ENCODE measurements at places on chromosomes 5 and 9. TPM values are rescaled to one million over a fixed set of nuclear protein-coding genes. Genes with fewer than 3 reads are reported as not detected.

- H3K27me3 ChIP-seq: no peaks in the 10 kb centered on the region
- H3K36me3 ChIP-seq: no peaks in the 10 kb centered on the region
- H3K4me3 ChIP-seq: no peak overlapping the region
- H3K27ac ChIP-seq: no peak overlapping the region
These were observed 177.5 kb upstream of the S1PR3 start for GRCh38 chr9:88813638-88814209.

Gene NELFB
- 72.0 TPM for total RNA-seq

DNA sequence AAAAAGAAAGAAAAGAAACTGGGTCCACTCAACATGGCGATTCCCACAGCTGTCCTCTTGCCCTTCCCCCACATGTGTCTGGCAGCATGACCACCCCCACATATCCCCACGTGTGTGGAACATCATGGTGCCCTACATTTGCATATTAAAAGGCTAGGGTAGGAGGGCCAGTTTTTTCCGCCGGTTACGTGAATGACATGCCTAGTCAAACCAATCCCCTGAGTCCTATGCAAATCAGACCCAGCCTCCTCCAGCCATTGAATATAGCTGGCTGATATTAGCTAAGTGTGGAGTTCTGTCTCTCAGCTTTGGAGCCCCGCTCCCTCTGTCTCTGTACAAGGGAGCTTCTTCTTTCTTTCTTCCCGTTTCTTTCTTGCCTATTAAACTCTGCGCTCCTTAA lies 33.0 kb upstream of the CCDC112 start:
- no peak for DNase-seq
- H3K27me3 ChIP-seq: no peaks in the 10 kb centered on the region
- H3K4me3 ChIP-seq: no peak overlapping the region

Gene GABRA6
- not detected for total RNA-seq

Gene SUSD3
- total RNA-seq: 11.3 TPM

- H3K36me3 ChIP-seq: no peaks in the 10 kb centered on the region
- peaks cover 5% of the 10 kb centered on the region for H3K27me3 ChIP-seq
- no peak within 1 kb of the TSS for H3K27ac ChIP-seq
- no peaks in the 10 kb centered on the region for H3K4me1 ChIP-seq
These were observed at the start of gene RNF180 for GRCh38 chr5:64165500-64166200. TSS of gene RNF180 (plus strand) at chr5:64165843. CDS start at chr5:64200808, 34,965 bp downstream.

DNA sequence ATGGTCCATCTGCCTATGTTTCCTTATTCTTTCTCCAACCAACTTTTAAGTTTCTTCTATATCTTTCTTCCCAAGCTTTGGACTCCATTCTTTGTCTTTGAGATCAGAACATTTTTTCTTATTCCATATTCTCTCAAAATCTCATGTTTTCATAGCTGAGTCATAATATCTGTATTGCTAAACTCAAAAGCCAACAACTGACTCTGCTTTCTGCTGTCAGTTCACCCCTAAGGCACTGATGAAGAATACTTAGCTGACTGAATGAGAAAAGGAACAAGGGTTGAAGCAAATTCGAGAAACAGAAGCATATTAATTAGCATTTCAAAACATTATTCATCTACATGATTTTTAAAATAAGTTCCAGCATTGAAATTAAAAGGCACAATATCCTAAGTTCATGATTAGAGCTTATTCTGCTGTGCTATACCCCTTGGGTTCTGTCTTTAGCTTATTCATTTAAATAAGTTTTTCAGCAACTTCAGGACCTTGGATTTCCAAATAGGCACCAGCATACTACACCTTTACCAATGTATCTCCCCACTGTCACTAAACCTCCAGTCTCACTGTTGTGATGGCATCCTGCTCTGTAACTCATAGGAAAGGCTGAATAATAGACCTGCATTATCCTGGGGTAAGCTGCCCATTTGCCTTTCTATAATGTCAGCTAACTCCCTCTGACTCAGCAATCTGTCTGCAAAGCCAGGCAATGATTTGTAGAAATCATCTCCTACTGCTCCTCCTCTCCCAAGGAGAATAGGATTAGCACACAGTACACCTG lies 49.9 kb upstream of the C5orf46 start:
- no peaks in the 10 kb centered on the region for H3K27me3 ChIP-seq
- H3K4me3 ChIP-seq: no peak overlapping the region
- H3K36me3 ChIP-seq: no peaks in the 10 kb centered on the region
- no peak for DNase-seq
- H3K4me1 ChIP-seq: no peaks in the 10 kb centered on the region
- H3K27ac ChIP-seq: no peak overlapping the region

DNA sequence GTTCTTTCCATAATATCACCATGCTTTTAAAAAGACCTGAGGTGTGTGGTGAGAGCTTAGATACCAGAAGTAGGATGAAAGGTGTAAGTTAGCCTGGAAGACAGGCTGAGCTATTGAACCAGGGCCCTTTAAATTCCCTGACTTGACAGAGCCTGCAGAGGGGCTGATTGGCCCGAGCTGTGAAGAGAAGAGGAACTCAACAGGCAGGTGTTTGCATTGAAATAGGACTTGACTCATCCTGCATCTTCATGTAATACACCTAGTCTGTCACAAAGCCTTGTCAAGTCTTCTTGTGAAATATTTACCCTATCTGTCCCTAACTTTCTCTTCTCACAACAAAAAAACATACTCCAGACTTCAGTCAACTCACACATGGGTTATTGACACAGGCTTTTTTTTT lies 16.6 kb upstream of the ANP32B start:
- H3K4me3 ChIP-seq: no peak overlapping the region
- H3K36me3 ChIP-seq: no peaks in the 10 kb centered on the region
- no peaks in the 10 kb centered on the region for H3K27me3 ChIP-seq

DNA sequence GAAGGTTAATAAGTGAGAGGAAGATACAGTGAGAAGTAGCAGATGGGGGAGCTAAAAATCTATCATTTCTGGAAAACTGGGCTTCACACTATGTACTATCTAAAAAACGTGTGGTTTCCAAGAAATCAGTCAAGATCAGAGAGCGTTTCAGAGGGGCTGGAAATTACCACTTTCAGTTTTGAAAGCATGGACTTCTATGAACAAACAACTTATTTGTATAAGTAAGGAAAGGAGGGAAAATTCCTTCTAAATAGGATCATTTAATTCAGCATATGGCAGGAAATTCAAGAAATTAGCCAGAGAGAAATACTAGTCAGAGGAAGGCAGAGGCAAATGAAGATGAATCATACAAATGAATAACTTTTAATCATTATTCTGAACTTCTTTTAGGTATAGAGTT lies 11.3 kb downstream of the TNC start:
- H3K4me1 ChIP-seq: no peaks in the 10 kb centered on the region
- no peaks in the 10 kb centered on the region for H3K27me3 ChIP-seq
- no peak overlapping the region for H3K4me3 ChIP-seq
- no peaks in the 10 kb centered on the region for H3K36me3 ChIP-seq

- no peaks in the 10 kb centered on the region for H3K27me3 ChIP-seq
- H3K4me3 ChIP-seq: no peak overlapping the region
- no peak overlapping the region for H3K27ac ChIP-seq
- no peak for DNase-seq
These were observed 129.7 kb downstream of the RAPGEF6 start for GRCh38 chr5:131505237-131505908.

DNA sequence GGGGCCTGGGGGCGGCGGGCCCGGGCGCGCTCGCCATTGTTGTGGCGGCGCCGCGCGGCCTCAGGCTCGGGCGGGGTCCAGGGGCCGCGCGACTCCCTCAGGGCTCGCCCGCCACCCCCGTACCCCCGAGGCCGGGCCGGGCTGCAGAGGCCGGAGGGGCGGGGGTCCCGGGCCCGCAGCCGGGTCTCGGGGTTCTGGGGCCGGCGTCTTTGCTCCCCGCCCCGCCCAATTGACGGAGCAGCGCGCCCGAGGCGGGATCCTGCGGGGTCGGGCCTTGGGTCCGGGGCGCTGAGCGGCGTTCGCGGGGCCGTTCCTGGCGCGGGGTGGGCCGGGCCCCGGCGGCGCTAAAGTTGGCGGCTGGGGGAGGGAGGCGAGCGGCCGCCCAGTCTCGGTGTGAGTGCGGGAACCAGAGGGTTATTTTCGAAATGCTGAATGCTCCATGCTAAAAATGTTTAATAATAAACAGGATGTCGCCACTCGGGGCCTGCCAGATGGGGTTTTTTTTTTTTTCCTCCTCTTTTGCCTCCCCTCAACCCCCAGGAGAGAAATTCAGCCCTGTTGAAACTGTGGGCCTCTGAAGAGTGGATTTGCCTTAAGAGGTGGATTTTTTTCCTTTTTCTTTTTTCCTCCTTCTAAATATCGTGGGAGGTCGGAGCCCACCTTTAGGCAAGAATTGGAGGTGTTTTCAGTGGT lies 724 bp downstream of the PRRC2B start:
- peak overlapping the region; percentile 82 for H3K27ac ChIP-seq
- H3K27me3 ChIP-seq: no peaks in the 10 kb centered on the region
- no peaks in the 10 kb centered on the region for H3K36me3 ChIP-seq
- peaks cover 48% of the 10 kb centered on the region for H3K4me1 ChIP-seq

DNA sequence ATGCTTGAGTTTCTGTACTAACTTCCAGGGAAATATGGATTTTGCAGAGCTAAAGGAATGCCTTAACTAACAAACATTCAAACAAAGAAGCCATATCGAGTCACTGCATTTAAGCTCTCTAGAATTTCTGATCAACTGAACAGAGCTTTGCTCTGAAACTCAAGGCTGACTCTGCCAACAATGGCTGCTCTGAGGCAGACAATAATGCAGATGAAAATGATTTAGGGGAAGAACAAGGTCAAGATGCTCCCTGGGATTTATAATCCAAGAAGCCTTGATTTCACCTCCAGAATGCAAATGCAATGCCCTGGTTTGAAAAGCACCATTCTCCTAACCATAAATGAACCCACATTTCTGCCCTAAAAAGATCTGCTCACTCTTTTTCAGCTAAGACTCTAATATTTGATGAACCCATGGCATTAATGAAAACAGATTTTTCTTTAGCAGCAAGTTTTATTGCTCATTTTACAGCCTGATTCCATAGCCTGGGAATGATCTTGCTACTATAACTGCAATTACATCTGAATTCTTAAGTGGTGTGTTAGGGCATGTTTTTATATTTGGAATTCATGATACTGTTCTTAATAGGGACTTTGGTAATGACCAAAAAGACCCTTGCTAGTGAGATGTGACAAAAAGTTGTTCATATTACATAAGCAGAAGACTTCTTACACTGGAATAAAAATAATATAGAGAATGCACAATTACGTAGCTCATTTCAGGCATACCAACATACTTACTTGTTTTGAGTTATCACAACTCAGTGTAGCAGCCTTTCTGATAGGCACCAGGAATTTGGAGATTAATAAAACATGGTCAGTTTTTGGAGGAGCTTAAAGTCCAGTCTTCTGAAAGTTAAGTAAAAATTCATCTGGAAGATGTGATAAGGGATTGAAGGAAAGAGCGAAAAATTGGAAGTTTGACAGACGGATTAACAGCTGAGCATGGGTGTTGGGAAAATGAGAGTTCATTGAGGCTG lies 169.4 kb downstream of the TRPM3 start:
- H3K27ac ChIP-seq: no peak overlapping the region
- no peak for DNase-seq
- no peaks in the 10 kb centered on the region for H3K27me3 ChIP-seq
- H3K36me3 ChIP-seq: no peaks in the 10 kb centered on the region
- no peak overlapping the region for H3K4me3 ChIP-seq
- H3K4me1 ChIP-seq: no peaks in the 10 kb centered on the region

Gene EIF4E1B
- not detected for total RNA-seq

DNA sequence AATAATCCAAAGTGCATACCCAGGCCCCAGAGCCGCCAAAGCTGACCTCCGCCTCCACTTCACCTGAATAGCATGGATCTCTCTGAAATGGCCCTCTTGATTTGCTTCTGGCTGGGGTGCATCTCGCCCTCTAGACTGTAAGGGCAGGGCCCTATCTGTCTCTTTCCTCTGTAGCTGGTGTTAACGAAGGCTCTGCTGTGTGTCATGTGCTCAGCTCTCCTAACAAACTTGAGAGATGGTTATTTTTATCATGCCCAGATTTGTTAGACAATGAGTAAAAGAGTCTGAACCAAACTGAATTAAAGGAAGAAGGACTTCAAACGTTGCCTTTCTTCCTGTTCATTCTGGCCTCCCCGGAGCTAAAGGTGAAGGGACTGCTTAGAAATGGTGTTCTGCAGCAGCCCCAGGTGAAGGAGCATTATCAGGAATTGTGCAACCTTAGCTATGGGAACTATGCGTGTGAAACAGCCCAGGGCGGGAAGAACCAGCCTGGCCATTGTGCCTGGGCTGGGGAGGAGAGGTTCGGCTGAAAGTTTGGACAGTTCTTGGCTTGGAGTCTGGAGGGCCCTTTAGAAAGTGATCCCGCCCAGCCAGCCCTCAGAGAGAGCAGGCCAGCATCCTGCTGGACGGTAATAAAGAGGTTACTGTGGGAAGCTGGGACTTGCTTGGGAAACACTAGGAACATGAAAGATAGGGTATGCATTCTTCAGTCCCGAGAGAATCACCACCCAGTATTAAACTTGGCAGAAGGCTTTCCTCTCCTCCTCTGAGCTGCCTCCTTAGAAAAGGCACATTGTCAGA lies 73.5 kb downstream of the WWC1 start:
- H3K4me3 ChIP-seq: no peak overlapping the region
- no peak overlapping the region for H3K27ac ChIP-seq
- H3K27me3 ChIP-seq: no peaks in the 10 kb centered on the region
- no peaks in the 10 kb centered on the region for H3K36me3 ChIP-seq
- no peak for DNase-seq

Gene FAM153A
- total RNA-seq: 5.8 TPM

Gene OR1J2
- total RNA-seq: not detected

Gene KDM3B
- 44.7 TPM for total RNA-seq

Measured in CD8-positive, alpha-beta memory T cell (primary cell).